ENCODE measurements at places on chromosomes 2 and 18.
A peak's percentile ranks its signal among the peaks of the same experiment; 100 is the strongest.

DNA sequence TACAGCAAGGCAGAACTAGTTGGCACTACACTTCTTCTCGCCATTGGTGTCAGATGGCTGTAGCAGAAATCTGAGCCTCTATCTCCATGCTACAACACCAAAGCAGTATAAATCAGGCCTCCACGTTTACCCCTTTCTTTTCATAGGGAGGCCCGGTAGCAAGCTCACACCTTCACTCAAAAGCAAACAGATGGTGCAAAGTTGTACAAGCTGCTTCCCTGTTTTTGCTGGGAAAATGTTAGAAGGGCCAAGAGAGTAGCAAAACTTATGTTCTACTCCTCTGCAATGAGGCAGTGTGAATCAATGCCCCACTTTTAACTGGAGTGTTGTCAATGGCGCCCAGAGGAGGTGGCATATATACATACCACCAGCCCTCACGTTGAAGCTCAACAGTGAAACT, 369.6 kb upstream of the NRXN1 start:
- no peak for DNase-seq

DNA sequence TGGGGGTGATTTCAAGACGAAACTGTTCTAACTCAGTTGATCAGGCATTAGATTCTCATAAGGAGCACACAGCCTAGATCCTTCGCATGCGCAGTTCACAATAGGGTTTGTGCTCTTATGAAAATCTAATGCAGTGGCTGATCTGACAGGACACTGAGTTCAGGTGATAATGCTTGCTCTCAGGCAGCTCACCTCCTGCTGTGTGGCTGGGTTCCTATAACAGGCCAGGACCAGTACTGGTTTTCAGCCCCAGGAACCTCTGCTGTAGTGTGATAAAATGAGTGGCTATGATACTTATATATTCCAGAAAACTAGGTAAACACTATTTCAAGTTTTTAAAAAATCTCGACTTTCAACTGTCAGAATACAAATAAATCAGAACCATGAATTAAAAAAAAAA, 271.4 kb downstream of the GALNT13 start:
- DNase-seq = no peak

- no peak for DNase-seq
Observed at GRCh38 chr2:137202318-137202717, 437.0 kb downstream of the THSD7B start.

DNA sequence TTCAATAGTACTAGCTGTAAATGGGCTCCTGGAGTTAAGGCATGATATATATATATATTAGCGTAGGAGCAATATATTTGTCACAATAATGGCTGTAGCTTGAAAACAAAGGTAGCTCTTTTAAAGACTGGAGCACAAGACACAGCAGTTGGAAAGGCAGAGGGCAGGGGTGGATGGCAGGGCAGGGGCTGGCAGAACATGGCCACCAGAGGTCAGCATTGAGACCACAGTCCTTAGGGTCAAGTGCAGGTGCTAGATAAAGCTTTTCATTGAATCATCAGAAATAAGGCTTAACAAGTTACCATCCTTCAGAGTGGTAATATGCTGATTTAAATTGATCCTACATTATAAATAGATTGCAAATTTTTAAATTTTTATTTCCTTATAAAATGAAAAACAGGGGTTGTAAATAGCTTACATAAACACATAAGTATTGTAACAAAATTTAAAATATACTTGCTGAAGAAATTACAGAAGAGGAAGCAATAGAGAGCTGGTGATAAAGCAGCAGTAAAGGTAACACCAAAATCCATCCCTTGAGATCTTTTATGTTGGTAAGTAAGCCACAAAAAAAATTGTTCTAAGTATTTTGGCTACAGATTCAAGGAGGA, 161.2 kb upstream of the PIEZO2 start:
- DNase-seq = peak; percentile 52

- DNase-seq = peak; percentile 70
Observed at GRCh38 chr18:49561289-49562193, at the start of gene LIPG. Gene LIPG (plus strand): TSS chr18:49562057. CDS start chr18:49562309, 252 bp downstream.

- DNase-seq = no peak
Observed at GRCh38 chr2:24434541-24434940, 56.5 kb upstream of the NCOA1 start.

DNA sequence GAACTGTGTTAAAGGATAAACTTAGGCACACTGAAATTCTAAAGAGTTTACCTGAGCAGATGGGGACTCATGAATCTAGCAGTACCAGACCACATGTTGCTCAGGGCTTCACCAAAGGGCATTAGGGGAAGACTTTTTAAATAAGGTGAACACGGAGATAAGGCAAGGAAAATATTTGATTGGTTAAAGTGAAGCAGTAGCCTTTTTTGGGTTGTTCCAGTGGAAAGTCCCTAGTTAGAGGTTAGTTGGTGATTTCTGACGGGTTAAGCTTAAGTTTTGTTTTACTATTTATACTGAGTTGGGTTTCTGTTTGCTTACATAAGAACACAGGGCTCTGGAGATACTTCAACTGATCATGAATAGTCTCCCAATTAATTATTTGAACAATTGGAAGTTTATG, 722.5 kb downstream of the SOCS6 start:
- no peak for DNase-seq

GRCh38 chr2:17792515-17792914, 23.7 kb upstream of the MSGN1 start:
- no peak for DNase-seq

- no peak for DNase-seq
Observed at GRCh38 chr2:9968553-9969497, 17.3 kb downstream of the GRHL1 start.

GRCh38 chr2:27723372-27724144, 48.0 kb upstream of the MRPL33 start:
- DNase-seq = peak; percentile 62

- DNase-seq = no peak
Observed at GRCh38 chr18:377088-377487, 109.2 kb upstream of the THOC1 start.

DNA sequence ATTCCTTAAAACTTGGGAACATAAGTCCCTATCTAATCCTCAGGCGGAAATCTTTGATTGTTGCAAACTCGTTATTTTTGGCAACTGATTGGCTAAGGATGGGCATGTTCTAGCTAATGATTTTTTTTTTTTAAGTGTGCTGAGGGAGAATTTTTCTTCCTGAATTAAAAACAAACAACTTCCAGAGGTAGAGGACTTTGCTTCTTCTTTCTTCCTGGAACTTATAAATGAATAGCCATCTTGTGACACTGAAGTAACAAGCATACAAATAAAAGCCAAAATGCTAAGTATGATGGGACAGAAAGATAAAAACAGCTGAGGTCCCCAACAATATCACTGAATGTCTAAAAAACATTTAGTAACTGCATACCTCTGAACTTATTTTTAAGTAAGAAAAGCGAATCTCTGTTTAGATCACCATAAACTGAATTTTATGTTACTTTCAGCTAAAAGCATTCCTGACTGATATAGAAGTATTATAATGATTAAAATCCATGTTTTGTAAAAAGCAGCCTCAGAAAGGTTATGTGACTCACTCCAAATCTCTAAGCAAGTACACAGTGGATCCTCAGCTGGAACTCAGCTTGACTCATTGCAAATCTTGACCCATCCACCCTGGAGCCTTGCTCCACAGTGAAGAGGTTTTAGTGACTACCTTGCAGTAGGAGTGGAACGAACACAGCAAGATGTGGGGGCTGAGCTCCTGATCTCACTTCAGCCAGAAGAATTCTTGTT, 344.4 kb downstream of the CLIP4 start:
- no peak for DNase-seq

DNA sequence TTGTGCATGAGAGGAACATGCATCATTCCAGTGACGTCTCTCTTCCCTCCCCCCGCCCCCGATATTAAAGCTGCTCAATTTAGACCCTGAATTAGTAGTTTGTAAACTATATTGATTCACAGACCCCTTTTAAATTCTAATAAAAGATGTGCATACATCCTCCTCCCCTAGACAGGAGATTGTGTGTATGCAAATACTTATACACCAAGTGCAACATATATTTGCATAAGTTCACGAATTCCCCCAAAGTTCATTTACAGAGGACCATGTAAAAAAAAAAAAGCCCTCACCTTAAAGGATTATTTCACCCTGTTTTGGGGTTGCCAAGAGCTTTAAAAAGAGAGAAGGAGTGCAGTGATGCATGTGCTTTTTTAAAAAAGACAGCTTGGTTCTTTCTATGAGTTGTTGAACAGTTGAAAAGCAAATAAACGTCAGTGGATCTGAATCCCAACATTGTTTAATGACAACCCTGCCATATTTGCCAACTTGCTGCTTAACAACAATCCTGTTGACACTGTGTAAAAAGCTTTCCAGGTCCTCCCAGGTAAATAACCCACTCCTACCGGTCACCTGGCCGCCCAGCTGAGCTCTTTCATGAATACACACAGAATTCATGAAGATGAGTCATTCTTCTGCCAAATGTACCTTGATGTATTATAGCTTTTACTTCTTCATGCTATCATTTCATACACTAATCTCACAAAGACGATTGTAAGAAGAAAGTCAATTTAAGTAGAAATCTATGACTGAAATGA, 211.5 kb downstream of the IKZF2 start:
- DNase-seq = no peak

GRCh38 chr2:85668009-85668856, at the start of gene SFTPB:
Gene SFTPB (minus strand): TSS chr2:85668199. CDS start chr2:85668183, 16 bp downstream.
- DNase-seq = no peak

DNA sequence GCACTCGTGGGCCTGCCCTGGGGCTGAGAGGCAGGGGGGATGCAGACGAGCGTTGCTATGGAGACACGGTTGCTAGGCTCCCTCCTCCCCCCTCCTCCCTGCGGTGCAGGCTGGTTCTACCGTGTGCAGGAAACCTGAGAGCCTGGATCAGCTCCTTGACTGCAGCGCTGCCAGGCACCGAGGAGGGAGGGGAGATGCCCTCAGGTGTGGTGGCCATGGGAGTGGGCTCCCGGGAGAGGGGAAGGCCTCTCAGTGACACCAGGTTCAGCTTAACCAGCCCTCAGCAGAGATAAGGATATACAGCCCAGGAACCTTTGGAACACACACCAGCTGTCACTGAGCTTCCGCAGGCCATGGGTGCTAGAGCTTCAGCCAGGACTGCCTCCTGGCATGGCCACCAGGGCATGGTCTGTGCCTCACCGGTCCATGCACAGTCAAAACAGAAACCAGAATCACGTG, 124.4 kb upstream of the PXDN start:
- no peak for DNase-seq

DNA sequence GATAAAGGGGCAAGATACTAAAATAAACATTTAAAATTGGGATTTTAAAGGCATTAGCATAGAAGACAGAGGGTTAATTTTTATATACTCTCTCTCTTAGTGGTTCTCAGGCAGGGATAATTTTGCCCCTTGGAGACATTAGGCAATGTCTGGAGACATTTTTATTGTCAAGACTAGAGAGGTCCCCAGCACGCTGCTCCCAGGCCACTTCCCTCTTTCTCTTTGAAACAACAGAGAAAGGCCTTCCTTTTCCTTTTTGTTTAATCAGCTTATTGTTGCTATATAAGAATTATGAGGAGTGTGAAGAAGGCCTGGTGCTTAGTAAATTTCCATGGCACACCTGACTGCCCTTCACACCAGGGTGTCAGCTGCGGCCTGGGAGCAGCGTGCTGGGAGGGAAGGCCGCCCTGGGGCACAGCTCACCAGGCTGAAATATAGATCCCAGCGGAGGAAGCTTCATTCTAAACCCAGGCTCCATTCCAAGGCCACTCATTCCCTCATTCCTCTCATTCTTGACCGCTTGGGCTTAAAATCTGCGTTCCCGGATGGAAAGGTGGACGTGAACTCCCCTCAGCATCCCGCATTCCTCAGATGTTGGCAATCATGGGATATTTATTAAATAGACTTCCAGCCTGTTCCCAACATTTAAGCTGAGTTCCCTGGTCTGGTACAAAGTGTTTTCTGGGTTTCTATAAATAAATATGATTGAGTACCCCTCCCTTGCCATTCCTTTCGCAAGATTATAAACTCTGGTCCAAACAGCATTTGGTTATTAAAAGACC, 22.5 kb downstream of the SLC14A2 start:
- DNase-seq = no peak

GRCh38 chr18:77323640-77324299, 74.1 kb downstream of the GALR1 start:
- DNase-seq = no peak

All from GM13976 (cell line).